ENCODE measurements at places on chromosomes 3 and 15.
A peak's percentile ranks its signal among the peaks of the same experiment; 100 is the strongest.

DNA sequence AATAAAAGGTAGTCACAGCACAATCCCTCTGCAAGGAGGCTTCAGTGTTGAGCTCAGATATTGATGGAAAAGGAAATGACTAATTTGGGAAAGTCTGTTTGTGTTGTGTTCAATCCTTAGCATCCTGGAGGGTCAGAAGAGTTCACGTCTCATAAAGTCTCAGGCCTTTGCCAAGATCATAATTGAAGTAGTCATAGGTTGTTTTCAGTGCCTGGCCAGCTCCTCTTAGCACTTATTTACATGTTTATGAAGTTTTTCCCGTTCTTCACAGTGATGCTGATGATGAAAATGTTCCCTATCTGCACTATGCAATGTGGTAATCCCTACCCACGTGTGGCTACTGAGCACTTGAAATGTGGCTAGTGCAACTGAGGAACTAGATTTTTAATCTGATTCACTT lies 61.6 kb upstream of the TGFBR2 start:
- no peak for DNase-seq

- no peak for DNase-seq
These were observed 57.3 kb upstream of the SPRED1 start for GRCh38 chr15:38195191-38195901.

DNA sequence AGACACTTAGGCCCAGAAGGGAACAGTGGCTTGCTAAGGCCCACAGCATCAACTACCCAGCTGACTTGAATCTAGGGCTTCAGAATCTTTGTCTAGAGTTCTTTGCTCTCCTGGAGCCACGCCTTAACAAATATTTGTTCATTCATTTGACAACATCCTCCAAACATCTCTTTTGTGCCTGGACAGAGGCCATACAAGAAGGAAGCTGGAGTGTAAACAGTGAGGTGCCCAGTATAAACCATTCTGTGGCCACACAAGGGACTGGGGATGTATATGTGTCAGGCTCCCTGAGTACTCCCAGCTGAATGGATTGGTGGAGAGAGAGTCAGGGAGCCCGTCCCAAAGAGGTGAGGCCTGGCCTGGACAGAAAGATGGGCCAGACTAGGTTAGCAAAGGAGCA lies 3.4 kb downstream of the CIB2 start:
- DNase-seq = peak; percentile 93

GRCh38 chr3:52356126-52356525 lies 40.0 kb downstream of the DNAH1 start:
- no peak for DNase-seq

DNA sequence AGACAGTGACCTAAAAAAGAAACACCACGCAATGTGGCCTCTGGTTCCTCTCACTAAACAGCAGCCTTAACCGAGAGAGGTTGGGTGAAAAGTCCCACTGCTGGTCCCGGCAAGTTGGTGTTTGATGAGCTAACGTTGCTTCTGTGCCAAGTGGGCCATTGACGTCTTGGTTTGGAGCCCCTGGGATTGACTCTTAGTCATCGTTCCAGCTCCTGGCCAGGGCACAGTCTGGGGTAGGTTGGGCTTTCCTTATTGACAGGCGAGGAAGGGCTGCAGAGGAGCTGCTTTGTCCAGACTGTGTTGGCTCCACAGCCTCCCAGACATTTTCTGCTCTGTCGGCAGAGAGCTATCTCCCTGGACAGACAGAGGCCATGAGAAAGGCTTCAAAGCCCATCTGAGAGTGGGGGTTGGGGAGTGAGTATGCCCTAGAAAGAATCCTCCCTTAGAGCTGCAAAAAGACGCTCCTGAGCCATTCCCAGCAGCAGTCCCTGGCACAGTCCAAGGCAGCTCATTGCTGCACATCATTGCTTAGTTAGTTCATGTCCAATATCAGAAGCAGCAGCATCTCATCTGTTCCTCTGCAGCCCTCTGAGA lies 28.6 kb upstream of the C3orf80 start:
- DNase-seq = no peak

GRCh38 chr15:78360958-78361718 lies 21.0 kb downstream of the CRABP1 start:
- DNase-seq = no peak

- no peak for DNase-seq
These were observed 18.9 kb upstream of the CSPG4 start for GRCh38 chr15:75731248-75732151.

DNA sequence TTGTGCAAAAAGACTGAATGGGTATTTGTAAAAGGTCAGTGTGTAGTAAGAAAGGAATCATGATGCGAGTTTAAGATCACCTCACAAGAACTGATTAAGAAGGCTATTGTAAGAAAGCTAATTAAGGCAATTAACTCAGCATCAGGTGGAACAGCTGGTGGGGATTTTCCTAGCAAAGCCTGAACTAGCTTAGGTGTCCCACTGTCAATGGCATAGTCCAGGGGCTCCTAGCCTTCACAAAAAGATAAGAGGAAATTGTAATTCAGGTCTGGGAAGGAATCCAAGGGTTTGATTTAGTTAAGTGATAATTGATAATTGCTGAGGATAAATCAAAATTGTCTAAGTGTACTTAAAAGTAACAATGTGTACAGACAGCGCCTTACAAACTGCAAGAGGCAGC lies 901.6 kb downstream of the TUSC7 start:
- DNase-seq = no peak

GRCh38 chr15:56056626-56057025 lies 63.2 kb upstream of the NEDD4 start:
- no peak for DNase-seq

- DNase-seq = peak; percentile 36
These were observed 103.3 kb downstream of the PCCB start for GRCh38 chr3:136353461-136353860.

- DNase-seq = no peak
These were observed 478.7 kb downstream of the FHIT start for GRCh38 chr3:60772584-60772983.

DNA sequence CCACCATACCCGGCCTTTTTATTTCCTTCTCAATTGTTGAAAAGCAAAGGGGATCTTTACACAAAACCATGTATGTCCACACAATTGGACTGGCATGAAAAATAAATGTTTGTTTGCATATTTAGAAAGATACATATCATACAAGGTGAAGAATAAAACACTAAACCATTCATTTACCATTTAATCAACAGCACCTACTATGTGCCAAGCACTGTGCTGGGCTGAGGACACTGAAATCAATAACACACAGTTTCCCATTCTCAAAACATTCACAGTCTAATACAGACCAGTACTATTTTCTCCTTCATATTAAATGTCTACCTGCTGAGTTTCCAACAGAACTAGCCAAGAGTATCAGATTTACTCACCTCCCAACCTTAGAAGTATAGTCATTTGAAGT lies 84.7 kb downstream of the IGF2BP2 start:
- no peak for DNase-seq

DNA sequence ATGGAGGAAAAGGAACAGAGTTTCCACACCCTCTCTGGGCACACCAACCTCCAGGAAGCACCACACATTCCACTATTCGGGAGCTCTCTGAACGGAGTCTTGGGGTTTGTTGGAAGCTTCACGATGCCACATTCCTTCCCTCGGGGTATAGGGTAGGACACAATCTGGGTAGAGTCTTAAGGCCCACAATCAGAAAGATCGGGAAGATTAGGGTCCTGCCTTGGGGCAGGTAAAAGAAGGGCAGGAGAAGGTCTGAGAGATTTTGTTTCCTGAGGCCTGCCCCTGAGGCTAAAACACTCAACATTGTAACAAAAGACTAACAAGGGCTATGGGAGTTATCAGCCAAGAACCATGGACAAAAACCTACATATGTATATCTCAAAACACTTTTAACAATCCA lies 89.2 kb upstream of the RAP2B start:
- no peak for DNase-seq

DNA sequence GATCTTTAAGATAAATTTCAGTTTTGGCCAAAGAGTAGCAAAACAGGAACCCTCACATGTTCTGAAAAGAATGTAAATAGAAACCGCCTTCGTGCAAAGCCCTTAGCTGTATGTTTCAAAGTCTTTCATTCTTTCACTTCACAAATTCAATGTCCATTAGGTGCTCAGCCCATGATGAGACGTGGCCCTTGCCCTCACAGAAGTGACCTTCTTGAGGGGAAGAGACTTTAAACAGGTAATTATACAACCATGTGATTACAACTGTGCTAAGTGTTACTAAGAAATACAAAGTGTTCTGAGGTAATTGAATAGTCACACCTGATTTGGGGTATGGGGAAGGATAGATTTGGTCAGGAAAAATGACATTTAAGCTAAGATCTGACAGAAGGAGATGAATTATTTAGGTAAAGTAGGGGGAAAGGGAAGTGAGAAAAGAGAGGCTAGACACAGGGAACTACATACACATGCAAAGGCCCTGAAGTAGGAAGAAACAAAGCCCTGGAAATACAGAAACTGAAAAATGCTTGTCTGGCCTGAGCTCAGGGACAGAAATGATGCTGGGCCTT lies 19.6 kb downstream of the HSPBAP1 start:
- DNase-seq = no peak

- no peak for DNase-seq
These were observed 98.0 kb upstream of the TLE3 start for GRCh38 chr15:70195587-70196305.

GRCh38 chr15:77702211-77702957 lies 69.7 kb upstream of the LINGO1 start:
- DNase-seq = peak; percentile 26

DNA sequence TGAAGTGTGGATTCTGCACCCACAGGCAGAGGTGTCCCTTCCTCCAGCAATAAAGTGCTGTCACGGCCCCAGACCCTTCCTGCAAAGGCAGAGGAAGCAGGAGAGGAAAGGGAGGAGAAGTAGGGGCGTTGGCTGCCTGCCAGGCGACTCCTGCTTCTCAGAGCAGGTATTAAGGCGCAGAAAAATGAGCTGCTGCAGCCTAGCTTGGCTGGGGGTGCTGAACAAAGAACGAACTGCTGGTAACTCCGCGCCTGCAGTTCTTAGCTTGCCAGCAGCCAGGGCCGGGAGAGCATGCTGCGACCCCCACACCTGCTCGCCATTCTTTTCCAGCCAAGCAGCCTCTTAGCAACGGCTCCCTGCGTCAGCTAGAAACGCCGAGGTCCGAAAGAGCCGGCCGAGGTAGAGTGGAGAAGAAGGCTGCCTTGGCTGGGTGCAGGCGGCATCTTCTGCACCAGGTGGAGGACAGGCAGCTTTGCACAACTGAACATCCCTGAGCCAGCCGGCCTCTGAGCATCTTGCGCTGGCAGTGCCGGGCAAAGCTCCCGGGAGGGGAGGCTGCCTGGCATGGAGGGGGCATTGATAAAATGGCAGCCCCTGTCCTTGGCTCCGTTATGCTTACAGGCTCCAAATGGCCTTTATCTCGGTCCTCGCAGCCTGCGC lies 296.0 kb downstream of the MEX3B start:
- DNase-seq = no peak

DNA sequence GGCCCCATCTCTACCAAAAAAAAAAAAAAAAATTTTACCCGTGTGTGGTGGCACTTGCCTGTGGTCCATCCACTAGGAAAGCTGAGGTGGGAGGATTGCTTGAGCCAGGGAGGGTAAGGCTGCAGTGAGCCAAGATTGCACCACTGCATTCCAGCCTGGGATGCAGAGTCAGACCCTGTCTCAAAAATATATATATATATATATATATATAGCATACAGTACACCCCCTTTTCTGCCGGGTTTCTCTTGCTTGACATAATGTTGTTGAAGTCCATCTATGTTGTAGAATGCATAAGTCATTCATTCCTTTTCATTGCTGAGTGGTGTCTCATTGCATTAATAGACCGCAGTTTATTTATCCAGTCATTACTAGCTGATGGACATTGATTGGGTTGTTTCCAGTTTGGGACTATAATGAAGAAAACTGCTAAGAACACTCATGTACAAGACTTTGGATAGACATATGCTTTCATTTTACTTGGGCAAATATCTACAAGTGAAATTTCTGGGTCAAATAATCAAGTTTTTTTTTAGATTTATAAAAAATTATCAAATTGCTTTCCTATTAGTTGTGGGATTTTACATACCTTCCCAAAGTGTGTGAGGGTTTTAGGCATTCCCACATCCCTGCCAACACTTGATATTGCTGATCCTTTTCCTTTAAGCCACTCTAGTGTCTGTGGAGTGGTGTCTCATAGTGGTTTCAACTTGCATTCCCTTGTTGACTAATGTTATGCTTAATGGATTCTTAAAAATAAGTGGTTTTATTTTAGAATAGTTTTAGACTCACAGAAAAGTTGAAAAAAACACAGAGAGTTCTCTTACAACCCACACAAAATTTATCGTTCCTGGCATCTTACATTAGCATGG lies 2.1 kb upstream of the PRR20G start:
- no peak for DNase-seq

- no peak for DNase-seq
These were observed 26.7 kb downstream of the AQP9 start for GRCh38 chr15:58164926-58165325.

DNA sequence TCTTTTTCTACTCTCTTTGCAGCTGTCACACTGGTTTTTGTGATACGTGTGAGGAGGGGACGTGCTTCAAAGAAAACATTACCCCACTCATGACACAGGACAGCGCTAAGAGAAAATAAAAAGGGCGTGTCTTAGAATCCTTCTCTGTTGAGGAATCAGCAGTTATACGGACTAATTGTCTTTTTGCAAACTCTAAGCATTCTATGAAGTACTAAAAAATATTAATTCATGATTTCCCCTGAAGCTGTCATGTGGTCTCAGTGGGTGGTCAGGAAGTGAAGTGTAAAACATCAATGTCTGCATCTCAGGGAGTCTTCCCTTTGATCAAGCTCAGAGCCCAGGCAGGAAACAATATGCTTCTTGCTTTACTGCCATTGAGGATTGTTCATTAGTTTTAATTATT lies 117.5 kb upstream of the CRBN start:
- no peak for DNase-seq

- DNase-seq = no peak
These were observed 57.2 kb upstream of the UBE2E1 start for GRCh38 chr3:23748398-23749110.

DNA sequence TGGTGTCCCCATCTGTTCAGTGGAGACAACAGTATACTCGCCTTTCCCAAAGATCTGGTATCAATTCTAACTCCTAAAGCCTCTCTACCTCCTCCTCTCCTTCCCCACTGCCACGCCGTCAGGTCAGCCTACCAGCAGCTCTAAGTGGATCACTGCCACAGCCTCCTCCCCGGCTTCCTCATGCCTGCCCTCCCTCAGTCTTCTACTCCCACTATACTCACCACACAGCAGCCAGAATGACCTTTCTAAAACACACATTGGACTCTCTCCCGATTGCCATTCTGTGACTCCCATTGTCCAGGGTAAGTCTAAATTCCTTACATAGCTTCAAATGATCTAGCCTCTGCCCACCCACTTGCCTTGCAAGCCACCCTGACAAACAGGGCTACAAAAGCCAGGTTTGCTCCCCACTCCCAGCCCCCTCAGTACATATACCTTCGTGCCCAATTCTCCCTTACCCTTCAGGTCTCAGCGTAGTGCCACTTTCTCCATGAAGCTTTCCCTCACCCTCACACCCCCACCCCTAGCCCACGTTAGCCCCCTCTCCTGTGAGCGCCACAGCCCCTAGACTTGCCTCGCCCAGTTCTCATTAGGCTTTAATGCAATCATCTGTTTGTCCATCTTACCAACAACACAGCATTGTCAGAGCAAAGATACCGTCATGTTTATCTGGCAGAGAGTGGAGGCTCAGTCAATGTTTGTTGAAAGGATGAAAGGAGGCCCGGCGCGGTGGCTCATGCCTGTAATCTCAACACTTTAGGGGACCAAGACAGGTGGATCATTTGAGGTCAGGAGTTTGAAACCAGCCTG lies 9.5 kb upstream of the SEMA7A start:
- DNase-seq = no peak
